ENCODE measurements at places on chromosomes 11 and 22. TPM values are rescaled to one million over a fixed set of nuclear protein-coding genes. Genes with fewer than 3 reads are reported as not detected.

Gene TRIM48
- total RNA-seq: not detected

Gene MS4A1
- total RNA-seq: 0.40 TPM

- no peak for DNase-seq
Measured at GRCh38 chr11:57728829-57729228, 12.5 kb upstream of the SELENOH start.

GRCh38 chr11:119483881-119484371 lies 61.0 kb upstream of the THY1 start:
- DNase-seq: peak; percentile 32

DNA sequence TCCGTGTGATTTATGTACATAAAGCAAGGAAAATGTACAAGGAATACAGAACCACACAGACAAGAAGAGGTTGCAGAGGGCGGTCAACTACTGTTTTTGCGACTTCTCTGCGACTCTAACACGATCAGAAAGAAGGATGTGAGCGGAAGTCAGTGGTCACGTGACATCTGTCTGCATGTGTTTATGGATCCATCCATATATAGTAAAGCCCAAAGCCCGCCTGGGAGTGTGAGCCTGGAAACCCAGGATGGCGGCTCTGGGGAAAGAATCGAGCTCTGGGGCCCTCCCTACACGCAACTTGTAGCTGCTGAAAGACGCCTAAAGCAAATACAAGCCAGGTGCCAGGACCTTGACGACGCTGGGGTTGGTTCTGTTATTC lies 8.8 kb downstream of the OSBPL5 start:
- DNase-seq: no peak

Gene ZFTA
- total RNA-seq: 14.8 TPM

Gene SYT8
- total RNA-seq: 0.30 TPM

Gene SCGB1A1
- 2.0 TPM for total RNA-seq

Gene RAB38
- total RNA-seq: 0.28 TPM

Gene PTGDR2
- 0.18 TPM for total RNA-seq

GRCh38 chr22:20276468-20276867 lies 8.3 kb upstream of the RTN4R start:
- DNase-seq: no peak

DNA sequence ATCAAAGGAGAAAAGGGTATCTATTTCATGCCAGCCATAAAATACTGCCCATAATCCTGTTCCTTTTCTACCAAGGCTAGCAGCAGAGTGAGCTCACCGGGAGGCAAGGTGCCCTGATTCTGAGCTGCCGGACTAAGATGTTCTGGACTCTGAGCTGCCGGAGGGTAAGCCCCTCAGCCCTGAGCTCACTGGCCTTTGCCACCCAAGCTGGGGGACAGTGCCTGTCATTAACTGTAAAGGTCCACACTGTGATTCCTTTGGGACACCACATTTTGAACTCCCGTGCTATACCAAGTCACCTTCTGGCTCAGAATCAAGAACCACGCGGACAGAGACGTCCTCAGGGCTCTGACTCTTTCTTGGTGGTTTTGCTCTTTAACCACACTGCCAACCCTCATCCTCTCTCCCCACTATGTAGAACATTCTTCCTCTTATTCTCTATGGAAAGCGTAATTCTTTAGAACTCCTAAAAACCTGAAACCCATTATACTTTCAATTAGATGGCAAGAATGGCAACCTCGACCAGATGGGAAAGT lies 88.4 kb upstream of the BID start:
- DNase-seq: no peak

Gene CABP4
- 1.1 TPM for total RNA-seq

Gene EHD1
- total RNA-seq: 29.9 TPM

DNA sequence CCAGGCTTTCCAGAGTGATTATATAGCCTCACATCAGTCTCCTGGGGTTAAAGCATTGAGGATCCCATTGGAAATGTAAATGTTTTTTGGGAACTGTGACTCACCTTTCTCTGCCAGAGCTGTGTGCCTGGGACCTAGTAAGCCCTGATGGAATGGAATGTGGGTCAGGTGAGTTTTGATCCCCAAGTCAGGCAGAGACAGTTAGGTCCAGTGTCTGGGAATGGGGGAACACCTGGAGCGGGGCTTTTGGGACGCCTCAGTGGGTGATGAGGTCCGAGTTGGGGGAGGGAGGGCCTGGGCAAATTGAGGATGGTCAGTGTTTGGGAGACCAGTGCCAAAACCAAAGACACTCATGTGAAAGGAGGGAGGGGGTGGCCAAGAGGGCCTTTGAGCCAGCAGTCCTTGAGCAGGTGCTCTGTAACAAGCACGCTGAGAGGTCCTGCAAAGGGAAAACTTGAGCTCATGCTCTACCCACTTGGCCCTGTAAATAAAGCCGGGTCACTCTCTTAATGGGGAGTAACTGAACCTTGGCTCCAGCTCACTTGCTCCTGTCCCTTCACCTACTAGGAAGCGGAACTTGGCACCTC lies 104.7 kb downstream of the NAV2 start:
- no peak for DNase-seq

Gene SYT13
- total RNA-seq: 0.50 TPM

DNA sequence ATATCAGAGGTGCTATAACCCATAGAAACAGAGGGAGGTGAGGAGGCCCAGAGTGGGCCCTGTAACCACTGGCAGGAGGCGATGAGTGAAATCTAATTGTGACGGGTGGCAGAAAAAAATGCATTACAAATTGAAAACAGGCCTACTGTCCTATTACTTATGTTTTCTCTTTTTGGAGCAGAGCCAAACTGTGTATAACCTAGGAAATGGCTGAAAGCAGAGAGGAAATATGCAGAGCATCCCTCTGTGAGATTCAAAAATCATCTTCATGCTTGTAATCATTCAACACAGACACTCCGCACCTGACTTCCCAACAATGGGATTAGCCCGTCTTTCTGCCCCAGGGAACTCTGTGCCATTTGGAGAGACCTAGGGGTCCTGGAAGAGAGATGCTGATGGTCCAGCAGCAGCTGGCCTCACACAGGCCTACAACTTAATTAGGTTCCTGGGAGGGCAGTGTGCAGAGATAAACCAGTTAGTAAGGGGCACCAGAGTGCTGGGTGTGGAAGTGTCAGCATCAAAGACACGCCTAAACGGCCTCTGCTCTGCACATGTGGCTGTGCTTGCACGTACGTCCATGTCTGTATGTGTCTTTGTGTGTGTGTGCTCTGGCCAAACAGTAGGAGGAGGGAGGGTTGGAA lies 41.8 kb downstream of the MAP6 start:
- no peak for DNase-seq

- peak; percentile 55 for DNase-seq
Measured at GRCh38 chr22:44497218-44497904, 672 bp downstream of the RTL6 start.

Gene CD248
- 0.91 TPM for total RNA-seq

- DNase-seq: no peak
Measured at GRCh38 chr22:37329238-37330140, 47.2 kb downstream of the CYTH4 start.

DNA sequence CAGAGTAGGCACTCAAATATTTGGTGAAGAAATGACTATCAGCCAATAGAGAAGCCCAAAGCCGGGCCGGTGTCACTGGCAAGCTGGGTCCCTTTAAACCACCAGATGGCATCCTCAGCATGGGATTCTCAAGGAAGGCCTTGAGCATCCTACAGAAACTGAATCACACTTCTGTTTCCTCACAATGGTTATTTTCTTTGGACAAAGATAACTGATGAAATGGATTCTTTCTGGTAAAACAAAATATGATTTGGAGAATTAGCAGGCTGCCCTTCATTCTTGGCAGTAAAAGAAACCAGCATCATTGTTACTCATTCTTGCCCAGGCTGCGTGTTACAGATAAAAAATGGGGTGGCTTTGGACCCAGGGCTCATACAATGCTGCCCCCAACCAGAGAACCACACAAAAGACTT lies 30.3 kb upstream of the ASPHD2 start:
- DNase-seq: peak; percentile 50

Gene DCHS1
- total RNA-seq: 2.5 TPM

Gene TYR
- not detected for total RNA-seq

Gene SGSM1
- 0.18 TPM for total RNA-seq

DNA sequence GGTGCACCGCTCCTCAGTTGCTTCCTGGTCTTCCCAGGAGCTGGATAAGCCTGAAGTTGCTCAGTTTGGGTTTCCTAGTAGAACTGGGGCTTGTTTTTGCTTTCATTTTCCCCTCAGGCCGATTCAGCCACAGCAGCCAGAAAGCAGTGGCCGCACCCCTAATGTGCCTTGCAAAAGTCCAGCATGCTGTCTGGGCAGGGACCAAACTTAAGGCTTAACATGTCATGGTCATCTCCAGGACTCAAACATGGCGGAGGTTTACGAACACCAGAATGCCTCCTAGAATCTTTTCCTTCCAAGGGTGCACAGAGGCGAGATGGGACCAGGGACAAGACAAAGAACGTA lies 2.5 kb downstream of the GNG3 start:
- DNase-seq: no peak

GRCh38 chr22:25485626-25486545 lies 78.6 kb upstream of the GRK3 start:
- DNase-seq: no peak

Gene ZP1
- total RNA-seq: not detected

GRCh38 chr11:65437436-65438227 lies 15.0 kb downstream of the NEAT1 start:
- peak; percentile 55 for DNase-seq

DNA sequence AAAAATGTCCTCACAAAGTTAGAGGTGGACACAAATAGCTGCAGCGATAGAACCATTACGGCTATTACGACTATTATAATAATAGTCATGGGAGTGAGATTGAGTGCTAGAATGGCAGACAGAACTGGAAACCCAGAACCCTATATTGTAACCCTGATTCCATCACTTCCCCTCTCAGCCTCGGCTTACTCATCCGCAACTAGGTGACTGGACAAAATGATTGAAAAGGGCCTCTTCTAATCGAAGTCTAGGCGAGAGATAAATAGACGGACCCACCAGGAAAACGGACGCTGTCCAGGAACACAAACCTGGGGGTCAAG lies 629 bp downstream of the PSMA1 start:
- no peak for DNase-seq

DNA sequence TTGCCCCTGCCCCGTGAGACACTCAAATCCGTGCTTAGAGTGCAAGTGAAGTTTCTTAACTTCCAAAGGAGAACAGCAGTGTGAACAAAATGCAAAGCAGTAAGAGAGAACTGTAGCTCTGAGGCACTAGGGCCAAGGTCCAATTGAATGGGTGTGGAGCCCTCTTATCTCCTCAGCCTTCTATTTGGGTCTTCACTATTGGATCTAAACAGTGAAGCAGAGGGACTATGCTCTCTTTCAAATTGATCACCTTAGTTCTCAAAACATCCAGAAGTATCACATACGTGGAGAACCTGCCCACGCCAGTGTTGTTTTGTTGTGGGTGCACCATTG lies 49.6 kb downstream of the C22orf31 start:
- no peak for DNase-seq

GRCh38 chr11:65488273-65489034 lies 10.4 kb upstream of the MALAT1 start:
- DNase-seq: no peak

DNA sequence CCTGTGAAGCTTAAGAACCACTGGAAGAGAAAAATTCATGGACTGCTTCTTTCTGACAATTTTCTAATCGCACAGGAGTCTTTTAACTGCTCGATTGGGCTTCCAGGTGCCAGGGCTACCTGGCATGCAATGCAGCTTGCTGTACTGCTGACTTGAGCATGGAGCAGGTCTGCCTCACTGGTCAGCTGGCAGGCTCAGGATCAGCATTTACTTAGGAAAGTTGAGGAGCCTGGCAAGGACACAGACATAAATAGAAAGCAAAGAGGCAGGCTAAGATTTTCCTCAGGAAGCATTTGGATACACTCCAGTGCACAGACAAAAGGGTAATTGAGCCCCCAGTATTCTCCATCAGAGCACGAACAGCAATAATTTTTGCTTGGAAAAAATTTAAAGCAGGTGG lies 163.5 kb downstream of the CSNK2A3 start:
- no peak for DNase-seq

DNA sequence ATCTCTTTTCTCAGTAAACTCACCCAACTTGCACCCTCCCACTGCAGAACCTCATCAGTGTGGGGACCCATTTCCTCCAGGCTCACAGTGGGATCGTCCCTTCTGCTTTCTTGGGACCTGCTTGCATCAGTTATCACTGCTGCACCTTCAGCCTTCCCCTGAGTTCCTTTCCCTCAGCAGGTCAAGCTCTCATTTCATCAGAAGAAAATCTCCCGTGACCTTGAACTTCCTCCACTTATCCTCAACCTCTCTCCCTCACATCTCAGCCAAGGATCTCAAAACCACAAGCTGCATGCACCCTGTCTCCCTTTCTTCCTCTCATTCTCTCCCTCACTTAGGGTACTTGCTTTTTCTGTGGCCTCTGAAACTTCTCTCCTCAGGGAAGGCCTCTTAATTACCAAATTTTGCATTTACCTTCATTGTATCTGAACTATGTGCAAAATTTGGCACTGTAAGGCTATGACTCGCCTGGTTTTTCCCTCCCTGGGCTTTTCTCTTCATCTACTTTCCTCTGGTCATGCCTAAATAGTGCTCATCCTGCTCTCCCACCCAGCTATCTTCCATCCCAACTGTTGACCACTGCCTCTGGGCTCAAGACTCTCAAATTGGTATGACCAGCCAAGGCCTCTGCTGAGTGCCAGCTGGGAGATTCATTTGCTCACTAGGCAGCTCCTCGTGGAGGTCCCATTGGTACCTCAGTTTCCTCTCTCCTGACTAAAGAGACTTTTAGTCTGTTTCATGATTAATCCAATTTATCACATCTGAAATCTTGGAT lies 2.7 kb upstream of the RCE1 start:
- no peak for DNase-seq

Gene NAALAD2
- total RNA-seq: 0.25 TPM

DNA sequence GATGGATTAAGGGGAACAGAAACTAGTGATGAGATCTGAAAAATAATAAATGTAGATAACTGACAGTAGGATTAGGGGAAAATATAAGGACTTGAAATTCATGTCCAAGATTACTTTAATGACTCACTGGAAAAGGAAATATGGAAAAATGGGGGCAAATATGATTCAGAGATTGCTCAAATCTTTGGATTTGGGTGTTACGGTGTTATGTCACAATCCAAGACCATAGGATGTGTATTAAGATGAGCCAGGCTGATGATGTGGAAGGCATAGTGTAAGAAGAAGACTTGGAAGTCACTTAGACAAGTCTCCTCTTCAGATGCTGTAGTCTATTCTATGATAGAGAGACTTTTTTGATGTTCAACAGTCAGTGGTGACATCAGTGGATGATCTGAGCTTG lies 323.7 kb downstream of the LUZP2 start:
- DNase-seq: no peak

Gene INPP5J
- total RNA-seq: 0.25 TPM

GRCh38 chr11:94450048-94450447 lies 43.6 kb downstream of the MRE11 start:
- no peak for DNase-seq

Data from left lobe of liver (tissue), 2 donors.